ENCODE measurements at places on chromosomes 12 and 14. TPM values are rescaled to one million over a fixed set of nuclear protein-coding genes. Genes with fewer than 3 reads are reported as not detected.

DNA sequence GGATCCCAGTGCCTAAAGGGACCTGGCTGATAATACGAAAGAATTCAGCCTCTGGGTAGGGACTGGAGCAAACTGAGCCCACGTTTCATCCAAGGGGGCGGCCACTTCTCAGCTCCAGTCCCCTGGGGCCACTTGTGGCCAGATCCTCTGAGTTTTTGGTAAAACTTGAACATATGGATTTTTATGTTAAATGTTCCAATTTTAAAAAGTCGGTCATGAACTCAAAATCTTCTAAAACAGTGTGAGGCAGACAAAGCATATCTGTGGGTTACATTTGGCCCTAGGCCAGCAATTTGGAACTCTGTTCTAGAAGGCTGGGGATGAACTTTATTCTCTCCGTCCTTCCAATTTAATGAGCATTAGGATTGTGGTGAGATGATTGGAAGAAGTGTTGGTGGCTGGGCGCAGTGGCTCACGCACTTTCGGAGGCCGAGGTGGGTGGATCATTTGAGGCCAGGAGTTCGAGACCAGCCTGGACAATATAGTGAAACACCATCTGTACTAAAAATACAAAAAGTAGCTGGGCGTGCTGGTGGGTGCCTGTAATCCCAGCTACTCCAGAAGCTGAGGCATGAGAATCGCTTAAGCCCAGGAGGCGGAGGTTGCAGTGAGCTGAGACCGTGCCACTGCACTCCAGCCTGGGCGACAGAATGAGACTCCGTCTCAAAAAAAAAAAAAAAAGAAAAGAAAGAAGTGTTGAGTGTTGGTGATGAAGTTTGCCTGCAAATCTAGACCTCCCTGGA is 3.0 kb upstream of the PPP1CC start:
- DNase-seq, result peak; percentile 20

DNA sequence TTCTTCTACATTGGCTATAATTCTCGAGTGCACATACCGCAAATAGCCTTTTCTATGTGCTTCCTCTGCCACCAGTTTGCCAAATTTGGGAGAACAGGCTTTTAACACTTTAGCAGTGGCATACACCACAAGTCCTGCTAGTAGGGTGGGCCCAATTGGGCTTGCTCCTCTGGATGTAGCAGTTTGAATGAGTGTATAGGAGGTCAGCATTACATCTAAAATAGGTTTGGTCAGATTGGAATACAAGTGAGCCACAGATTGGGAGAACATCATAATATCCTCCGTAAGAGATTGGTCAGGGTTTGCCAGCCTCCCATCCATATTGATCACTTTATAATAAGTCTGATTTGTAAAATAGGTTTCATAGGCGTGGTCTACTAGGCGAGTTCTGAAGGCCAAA is 902 bp downstream of the ABCD2 start:
- no peak for DNase-seq

Gene KRT6C
- total RNA-seq, result not detected

DNA sequence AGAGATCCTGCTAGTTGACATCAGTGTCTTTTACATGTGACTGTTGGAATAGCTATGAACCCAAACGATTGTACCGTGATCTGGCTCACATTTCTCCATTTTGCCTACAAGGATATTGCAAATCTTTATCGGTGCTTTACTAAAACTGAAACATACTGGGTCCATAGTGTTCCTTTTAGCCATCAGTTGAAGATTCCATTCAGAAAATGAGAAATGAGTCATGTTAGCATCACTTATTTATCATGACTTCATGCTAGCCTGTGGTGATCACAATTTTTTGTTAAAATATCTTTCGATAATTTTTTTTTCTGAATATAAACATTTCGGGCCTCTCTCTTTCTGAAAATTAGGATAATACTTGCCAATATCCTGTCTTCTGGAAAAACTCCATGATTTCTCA is 210.3 kb downstream of the EGLN3 start:
- no peak for DNase-seq

Gene SLC25A21
- total RNA-seq, result 0.30 TPM

- no peak for DNase-seq
These were observed 107.7 kb upstream of the FKBP4 start for GRCh38 chr12:2687058-2687457.

DNA sequence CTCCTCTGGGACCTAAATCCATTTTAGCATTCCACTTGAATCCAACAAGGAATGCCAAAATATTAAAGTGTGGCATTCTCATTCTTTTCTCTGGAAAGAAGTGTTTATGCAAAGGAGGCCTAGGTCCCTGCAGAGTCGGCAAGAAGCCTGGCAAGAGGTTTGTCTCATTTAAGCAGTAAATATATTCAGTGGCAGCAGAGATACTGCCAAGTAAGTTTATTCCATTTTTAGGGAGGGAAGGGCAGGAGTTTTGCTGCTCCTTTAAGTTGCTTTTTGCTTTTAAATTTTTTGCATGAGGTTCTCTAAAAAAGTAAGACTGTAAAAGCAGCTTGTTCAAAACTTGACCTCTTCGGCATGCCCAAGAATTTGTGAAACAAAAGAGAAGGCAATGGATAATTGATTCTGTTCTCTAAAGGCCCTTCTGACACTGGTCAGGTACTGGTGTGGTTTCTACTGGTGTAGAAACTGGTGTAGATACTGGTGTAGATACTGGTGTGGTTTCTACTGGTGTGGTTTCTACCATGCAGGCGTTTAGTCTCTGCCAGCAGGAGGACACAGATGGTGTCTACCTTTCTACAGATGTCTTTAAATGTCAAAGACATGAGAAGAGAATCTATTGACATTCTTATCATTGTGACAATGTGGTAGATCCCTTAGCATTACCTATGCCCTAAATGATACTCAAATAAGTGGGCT is 107.3 kb downstream of the SAMD4A start:
- DNase-seq, result no peak

DNA sequence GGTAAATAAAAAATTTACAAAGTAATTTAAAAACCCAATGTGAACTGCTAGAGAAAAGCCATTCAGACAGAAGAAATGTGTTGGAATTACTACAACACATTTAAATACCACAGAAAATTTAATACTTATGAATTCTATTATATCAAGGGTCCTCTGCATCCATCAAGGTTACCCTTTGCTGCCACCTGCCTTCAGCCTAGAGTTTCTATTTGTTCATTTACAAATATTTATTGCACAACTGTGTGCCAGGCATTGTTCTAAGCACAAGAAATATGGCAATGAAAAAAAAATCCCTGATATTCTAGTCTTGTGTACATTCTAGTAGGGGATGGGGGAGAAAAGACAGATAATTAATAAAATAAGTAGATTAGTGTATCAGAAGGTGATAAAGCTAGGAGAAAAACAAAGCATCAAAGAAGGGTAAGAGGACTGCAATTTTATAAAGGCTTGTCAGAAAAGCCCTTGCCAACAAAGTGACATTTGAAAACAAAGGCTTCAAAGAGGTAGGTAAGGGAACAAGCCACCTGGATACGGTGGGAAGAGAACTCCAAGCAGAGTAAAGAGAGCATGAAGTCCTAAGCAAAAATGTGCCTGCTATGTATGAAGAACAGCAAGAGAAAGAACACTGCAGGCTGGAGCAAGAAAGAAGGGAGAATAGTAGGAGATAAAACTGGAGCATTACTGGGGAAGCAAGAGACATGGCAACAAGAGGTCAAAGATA is 59.1 kb upstream of the SLC6A13 start:
- DNase-seq, result no peak

Gene NGB
- total RNA-seq, result not detected

- no peak for DNase-seq
These were observed 26.3 kb downstream of the LRTM2 start for GRCh38 chr12:1846421-1847405.

Gene DYRK2
- total RNA-seq, result 21.6 TPM

DNA sequence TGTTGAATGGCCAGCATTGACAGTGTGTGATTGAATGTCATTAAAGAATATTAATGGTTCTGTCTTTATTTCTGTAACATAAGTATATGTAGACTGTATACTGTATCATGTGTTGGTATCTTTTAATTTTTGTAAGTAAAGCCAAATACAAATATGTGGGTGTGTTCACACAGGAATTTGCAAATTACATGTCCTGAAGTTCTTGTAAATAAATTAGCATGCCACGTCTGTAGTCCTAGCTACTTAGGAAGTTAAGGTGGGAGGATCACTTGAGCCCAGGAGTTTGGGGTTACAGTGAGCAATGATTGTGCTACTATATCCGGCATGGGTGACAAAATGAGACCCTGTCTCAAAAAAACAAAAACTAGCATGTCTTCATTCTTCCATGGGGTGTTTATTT is 99.1 kb downstream of the KICS2 start:
- no peak for DNase-seq

- no peak for DNase-seq
These were observed 70.7 kb downstream of the RASSF8 start for GRCh38 chr12:26028953-26029735.

DNA sequence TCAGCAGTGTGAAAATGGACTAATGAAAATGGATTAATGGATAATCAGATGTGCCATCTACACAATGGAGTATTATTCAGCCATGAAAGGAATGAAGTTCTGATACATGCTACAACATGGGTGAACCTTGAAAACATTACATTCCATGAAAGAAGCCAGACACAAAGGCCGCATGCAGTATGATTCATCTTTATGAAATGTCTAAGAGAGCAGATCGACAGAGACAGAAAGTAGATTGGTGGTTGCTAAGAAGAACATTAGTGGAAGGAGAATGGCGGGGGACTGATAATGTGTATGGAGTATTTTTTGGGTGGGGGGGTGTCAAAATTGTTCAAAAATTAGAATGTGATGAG is 47.3 kb downstream of the PRKAB1 start:
- no peak for DNase-seq

- DNase-seq, result no peak
These were observed 75.3 kb downstream of the AACS start for GRCh38 chr12:125140279-125141209.

Gene NKX2-1
- not detected for total RNA-seq

- peak; percentile 17 for DNase-seq
These were observed 34.2 kb downstream of the MOAP1 start for GRCh38 chr14:93150227-93151208.

- no peak for DNase-seq
These were observed 651.1 kb upstream of the TBX3 start for GRCh38 chr12:115335048-115335447.

- DNase-seq, result no peak
These were observed 42.6 kb downstream of the GALNT8 start for GRCh38 chr12:4762773-4763172.

GRCh38 chr12:1974812-1975211 is 29.4 kb downstream of the DCP1B start:
- no peak for DNase-seq

DNA sequence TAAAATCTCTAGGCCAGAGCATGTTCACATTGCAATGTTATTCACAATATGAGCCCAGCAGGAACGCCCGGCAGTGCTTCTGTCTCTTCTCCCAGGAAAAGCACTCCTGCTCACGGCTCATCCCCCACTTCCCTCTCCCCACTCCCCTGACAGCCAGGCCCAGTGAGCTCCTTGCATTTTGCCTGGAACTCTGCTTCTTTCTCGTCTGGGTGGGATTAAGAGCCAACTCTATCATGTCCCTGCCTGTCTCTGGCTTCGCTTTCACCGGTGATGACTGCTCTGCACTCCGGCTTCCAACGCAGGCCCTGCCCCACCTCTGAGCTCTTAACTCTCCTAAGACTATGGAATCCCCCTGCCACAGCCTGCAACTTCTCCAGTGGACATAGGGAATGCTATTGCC is 2.5 kb downstream of the PLEK2 start:
- no peak for DNase-seq

- no peak for DNase-seq
These were observed 227.2 kb upstream of the TBX3 start for GRCh38 chr12:114911196-114911595.

DNA sequence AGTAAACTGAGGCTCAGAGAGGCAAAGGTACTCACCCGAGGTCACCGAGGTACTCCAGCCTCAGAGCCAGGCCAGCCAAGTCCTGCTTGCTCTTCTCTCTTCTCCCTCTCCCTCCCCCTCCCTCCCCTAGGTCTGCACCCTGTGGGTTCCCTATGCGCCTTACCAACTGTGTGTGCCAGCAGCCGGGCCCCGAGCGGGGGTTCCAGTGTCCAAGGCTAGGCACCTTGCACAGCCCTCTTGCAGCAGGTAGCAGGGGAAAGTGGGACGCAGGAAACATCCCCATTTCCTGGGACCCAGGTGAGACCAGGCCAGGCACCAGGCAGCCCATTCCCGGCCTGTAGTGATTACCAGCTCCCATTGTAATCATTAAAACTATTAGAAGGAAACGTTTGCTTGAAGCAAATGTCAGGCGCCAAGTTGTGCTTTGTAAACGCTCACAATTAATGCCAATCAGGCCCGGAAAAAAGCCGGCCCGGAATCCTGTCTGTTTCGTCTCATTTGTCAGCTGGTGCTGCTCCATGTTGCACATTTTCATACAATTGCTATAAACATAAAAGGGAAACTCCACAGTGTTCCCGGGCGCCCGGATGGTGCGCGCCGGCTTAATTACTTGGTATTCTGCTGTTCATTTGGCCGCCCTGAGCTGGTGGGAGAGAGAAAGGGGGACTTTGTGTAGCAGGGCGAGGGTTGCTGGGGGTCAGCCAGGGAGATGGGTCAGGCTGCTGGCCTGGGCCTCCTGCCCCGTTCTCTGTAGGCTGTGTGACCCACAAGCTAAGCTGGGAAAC is 11.9 kb downstream of the FAM222A start:
- DNase-seq, result no peak

- DNase-seq, result no peak
These were observed 376 bp downstream of the INSM2 start for GRCh38 chr14:35534208-35534872.

Gene E2F7
- total RNA-seq, result 0.39 TPM

DNA sequence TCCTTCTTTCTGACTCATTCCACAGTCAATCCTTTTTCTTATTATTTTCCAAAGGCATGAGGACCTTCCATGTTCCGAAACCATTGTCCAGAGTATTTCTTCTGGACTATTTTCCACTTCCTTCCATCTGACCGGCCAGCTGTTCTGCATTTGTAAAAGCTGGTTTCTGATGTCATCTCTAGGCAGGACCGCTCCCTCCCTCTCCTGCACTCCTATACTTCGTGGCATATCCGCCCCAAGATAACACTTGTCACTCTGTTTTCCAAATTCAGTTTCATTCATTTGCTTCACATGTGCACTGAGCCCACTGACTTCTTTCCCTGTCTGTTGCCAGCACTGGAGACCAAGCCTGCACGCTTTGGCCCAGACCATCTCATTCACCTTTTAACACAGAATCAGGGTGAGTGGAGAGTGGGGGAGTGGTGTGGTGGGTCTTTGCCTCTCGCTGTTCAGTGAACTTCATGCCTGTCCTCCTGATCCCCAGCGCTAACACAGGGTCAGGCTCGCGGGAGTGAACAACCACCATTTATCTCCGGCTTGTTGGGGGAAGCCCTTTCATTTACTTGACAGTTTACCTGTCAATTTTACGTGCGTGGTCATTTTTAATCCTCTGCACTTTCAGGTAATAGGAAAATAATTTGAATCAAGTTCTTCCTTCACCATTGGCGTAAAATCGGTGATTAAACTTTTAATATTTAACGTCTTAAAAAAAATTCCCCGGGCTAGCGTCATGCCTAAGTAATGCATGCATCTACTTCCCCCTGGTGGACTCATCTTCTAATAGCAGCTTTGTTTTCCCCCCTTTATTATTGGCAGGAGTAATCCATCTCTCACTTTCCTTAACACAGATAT is 52.5 kb downstream of the C12orf75 start:
- no peak for DNase-seq

- no peak for DNase-seq
These were observed 23.9 kb downstream of the PHLDA1 start for GRCh38 chr12:76007640-76008039.

Measured in tibial nerve (tissue), 4 donors.